ENCODE measurements at places on chromosomes 13 and 19.

GRCh38 chr13:45522571-45522970 lies 57.8 kb downstream of the COG3 start:
- DNase-seq, result no peak

DNA sequence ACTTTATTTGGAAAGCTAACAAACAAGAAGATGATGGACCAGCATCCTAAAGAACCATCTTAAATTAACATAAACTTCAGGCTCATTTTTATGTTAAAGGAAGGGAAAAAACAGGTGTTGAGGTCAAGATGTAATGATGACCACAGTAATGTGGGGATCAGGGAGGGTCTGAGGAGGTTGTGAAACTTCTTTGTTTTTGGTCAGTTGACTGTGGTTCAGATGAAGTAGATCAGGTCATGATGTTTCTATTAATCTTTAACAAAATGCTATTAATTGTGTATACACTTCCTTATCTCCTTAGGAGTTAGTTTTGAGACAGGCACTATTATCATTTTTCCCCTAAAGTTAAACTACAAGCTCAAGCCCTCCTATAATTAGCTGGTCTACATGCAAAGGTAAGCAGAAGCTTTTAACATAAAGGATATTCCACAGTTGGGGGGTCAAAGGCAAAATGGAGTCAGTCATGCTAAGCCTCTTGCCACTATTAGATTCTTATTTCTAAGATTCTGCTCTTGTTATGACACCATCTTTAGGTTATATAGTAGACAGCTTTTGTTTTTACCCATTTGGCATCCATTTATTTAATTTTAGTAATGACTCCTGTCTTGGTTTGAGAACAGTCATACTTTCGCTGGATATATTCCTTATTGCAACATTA lies 800.1 kb upstream of the PCDH9 start:
- no peak for DNase-seq

DNA sequence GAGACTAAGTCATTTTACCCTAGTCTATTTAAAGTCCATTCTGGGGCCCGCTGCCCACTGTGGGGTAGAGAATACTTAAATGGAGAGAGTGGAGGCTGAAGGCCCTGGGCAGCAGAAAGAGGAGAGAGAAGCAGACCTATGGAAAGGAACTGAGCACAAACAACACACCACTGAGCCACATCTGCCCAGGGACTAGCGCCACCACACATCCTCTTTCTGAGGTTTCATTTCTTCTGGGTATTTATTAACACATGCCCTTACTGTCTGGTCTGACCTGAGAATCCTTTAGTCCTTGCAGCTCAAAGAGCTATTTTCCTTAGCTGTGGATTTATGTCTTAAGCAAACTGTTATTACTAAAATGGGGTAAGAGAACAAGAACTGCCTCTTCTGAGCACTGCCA lies 154.0 kb downstream of the NALCN start:
- no peak for DNase-seq

- DNase-seq, result no peak
Measured at GRCh38 chr13:86760620-86761019, 910.6 kb upstream of the SLITRK5 start.

DNA sequence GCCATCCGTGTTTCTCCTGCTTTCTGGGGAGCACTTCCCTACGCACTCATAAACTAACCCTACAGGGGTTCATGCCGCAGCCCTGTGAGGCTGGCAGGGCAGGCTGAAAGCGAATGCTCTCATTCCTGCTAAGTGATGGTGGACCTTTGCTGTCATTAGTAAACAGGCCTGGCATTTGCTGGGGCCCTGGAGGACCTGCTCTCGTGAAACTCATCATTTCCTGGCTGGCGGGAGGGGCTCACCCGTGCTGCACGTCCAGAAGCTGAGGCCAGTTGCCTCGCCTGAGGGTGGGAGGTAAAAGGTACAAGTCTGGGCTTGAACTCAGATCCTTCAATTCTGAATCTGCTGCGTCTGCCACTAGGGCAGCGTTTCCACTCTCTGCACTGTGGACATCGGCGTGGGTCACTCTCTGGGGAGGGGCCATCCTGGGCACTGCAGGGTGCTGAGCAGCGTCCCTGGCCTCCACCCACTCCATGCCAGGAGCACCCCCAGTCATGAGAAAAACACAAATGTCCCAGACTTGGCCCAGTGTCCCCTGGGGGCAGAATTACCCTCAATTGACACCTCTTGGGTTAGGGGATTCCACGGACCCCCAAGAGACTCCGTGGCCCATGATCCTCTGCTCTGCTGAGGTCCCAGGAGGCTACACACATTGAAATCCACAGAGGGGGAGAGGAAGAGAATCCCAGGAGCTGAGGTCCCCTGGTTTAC lies 7.0 kb downstream of the MOB3A start:
- DNase-seq, result no peak

DNA sequence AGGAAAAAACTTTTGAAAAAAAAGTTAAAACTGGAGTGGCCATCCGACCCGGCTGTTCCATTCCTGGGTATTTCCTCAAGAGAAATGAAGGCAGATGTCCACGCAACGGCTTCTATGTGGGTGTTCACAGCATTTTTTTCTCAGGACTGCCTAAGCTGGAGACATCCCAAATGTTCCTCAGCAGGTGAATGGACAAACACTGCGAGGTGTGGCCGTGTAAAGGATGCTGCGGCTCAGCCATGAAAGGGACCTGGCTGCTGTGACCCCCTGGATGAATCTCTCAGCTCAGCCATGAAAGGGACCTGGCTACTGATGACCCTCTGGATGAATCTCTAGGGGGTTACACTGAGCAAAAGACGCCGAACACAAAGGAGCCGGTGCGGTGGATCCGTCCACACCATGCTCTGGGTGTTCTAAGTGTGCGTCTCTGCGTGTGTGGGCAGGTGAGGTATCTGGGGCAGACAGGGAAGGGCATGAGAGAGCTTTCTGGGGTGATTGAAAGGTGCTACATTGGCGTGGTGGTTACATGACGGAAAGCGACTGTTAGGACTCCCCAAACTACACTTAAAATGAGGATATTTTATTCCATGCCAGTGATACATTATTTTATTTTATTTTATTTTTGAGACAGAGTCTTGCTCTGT lies 7.2 kb upstream of the ASPDH start:
- no peak for DNase-seq

GRCh38 chr13:42992764-42993122 lies 702 bp upstream of the EPSTI1 start:
- DNase-seq, result no peak

- DNase-seq, result no peak
Measured at GRCh38 chr19:45522010-45522941, 15.0 kb downstream of the VASP start.
